ENCODE measurements at places on chromosomes 1 and 21.

GRCh38 chr1:15731735-15732685, 4.0 kb upstream of the SLC25A34 start:
- no peak for DNase-seq

GRCh38 chr21:33496345-33496744, 4.8 kb upstream of the DNAJC28 start:
- no peak for DNase-seq

- no peak for DNase-seq
These were observed 64.7 kb downstream of the JAK1 start for GRCh38 chr1:64901663-64902062.

GRCh38 chr1:10667861-10668761, 128.3 kb downstream of the CASZ1 start:
- no peak for DNase-seq

- DNase-seq = peak; percentile 53
These were observed 1.6 kb upstream of the MX2 start for GRCh38 chr21:41360072-41360821.

DNA sequence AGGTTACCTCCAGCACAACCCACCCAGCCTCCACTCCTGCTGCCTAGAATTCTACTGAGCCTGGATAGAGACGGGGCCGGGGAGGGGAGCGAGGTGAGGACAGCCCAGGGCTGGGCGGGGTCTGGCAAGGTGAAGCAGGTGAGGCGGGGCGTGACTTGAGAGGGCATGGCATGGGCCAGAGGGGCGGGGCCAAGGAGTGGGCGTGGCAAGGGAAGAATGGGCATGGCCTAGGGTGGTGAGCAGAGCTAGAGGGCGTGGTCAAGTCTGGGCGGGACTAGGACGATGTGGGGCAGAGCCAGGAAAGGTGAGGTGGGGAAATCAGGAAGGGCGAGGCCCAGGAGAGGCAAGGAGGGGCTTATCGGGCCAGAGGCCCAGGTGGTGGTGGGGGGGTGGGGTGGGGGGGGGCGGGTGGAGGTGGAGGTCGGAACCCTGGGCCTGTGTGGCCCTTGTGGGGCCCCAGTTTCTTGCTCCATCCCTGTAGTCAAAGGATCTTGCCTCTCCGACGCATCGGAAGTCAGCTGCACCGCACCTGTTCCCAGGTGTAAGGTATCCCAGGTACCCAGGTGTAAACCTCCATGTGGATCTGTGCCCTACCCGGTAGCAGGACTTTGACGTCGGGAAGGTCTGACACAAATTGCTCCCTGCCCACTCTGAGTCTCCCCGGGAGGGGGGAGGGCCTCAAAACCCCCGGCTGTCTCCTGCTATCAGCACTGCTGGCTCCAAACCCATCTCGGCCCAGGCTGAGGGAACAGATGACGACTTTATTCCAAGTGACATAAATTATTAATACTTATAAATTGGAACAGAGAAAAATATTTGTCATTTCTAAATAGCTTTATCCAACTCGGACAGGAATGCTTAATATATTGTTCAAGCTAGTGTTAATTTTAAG, 32.9 kb upstream of the UTS2 start:
- DNase-seq = peak; percentile 51

GRCh38 chr1:77906019-77906545, 17.7 kb downstream of the NEXN start:
- DNase-seq = no peak

DNA sequence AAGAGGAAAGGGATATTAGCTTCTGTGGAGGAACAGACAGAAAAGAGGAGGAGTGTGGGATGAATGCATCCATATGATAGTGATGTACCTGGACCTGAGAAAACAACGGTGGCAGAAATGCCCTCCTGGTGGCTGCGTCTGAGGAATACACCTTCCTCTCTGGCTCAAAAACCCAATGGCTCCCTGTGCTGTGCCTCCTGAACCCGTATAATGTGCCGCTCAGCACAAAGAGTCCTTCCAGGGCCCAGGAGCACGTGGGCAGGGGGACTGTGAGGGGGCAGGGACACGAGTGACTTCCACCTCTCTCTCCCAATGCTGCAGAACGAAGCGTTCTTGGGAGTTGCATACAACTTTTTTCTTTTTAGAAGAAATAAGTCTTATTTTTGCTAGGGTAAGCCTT, 31.2 kb downstream of the IRF2BP2 start:
- DNase-seq = no peak

- DNase-seq = no peak
These were observed 49.1 kb downstream of the WNT9A start for GRCh38 chr1:227898502-227899140.

GRCh38 chr1:240109920-240110636, 18.4 kb downstream of the FMN2 start:
- DNase-seq = no peak

GRCh38 chr21:39048064-39048463, 135.2 kb downstream of the PSMG1 start:
- DNase-seq = peak; percentile 65

- no peak for DNase-seq
These were observed 87.2 kb upstream of the CNIH3 start for GRCh38 chr1:224528900-224529299.
